NCI-H510A (cell line): ENCODE measurements at places on chromosomes 13 and 19.

DNA sequence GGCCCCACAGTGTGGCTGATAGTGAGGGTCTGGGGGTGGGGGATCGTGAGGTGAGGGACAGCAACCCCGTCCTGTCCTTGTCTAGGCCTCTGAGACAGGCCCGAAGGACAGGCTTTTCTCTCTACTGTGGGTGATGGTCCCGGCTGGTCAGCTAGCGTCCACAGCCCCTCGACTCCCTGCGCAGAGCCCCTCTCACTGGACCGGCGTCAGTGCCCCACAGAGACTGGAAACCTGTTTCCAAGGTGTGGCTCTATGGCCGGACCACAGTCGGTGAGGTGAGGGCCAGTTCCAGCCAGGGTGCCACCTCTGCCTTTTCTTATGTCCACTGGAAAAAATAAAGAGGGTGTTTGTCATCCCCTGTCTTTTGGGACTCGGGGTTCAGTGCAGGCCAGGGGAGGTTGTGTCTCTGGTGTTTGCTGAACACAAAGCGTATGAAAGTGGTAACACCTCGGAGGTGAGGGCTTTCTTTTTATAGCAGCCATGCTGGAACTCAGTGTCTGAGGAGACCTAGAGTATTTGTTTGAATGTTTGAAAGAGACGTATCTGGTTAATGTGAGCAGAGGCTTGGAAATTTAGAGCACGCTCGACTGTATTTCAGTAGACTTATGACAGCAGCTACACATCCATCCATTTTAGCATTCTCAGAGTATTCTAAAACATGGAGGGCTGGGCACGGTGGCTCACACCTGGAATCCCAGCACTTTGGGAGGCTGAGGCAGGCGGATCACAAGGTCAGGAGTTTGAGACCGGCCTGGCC is 22.8 kb downstream of the ATP11A start:
- no peak for DNase-seq

DNA sequence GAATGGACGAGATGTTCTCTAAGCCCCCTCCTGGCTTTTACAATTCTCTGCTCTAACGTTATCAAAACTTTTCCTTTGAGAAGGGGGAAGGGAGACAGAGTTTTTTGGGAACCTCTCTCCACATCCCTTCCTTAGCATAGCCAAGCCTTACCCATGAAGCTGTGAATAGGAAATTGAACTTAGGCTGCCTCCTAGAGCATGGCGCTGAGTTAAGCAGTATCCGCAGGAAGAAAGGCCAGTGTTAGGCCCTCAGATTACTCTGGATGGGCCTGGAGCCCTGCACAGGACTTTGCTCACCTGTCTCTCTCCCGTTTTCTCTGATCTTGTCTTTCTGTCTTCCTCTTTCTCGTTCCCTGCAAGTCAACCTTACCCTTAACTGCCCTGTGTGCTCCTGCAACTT is 39.6 kb downstream of the CYP2B6 start:
- DNase-seq, result no peak

DNA sequence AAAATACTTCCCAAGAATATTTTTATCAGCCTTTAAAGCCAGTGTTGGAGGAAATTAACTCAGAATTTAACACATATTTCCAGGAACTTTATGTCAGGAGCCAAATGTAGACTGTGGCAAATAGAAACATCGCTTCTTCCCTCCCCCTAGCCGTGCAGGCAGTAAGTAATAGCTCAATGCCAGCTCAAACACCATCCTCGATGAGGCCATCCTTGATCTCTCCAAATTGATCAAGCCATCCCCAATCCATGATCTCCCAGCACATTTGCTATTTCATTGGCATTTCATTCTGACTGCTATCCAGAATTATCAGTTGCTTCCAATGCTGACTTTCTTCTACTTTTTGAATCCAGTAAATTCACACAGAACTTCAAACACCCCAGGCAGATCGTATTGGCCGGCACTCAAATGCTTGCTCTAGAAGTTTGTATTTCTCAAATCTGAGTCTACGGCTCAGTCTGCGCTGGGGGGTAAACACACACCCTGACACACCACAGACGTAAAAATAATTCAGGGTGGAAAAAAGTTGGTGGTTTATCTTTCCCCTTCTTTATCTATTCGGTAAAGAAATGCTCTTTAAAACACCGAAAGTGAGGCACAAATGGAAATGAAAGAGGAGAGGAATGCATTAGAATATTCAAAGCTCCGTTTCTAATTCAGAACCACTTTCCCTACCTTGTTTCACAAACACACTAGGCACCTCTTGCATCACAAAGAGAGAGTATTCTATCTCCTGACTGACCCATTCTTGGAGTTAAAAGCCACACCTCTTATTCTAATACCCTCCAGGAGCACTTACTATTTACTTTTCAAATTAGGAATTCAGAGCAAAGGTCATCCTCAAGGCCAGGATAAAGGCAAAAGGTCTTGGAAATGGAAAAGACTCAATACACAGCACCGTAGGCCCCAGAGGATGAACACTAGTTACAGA is 991 bp downstream of the OBI1 start:
- DNase-seq, result no peak

DNA sequence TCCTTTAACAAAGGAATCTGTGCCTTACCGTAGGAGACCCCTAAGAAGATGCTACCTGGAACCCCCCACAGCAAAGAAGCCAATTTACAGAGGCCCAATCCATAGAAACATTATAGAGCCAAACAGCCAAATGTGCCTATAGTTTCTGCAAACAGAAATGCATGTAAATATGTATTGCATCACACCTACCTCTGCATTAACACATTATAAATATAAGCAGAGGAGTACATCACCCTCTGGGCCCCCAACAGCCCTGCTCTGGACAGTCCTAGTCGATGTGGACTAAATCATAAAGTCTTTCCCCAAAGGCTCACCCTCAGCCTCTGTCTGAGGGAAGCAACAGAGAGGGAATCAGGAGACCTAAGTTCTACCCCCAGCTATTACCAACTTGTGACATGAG is 25.7 kb downstream of the ZNF541 start:
- no peak for DNase-seq

GRCh38 chr19:16316506-16316882 is 8.1 kb upstream of the KLF2 start:
- no peak for DNase-seq

GRCh38 chr19:6230991-6231448 is 48.8 kb downstream of the MLLT1 start:
- no peak for DNase-seq

- DNase-seq, result no peak
Measured at GRCh38 chr13:37492075-37492474, 106.5 kb downstream of the POSTN start.

GRCh38 chr19:10593820-10594637 is 6.9 kb upstream of the AP1M2 start:
- no peak for DNase-seq

- DNase-seq, result no peak
Measured at GRCh38 chr19:29690842-29691241, 24.2 kb downstream of the C19orf12 start.

- no peak for DNase-seq
Measured at GRCh38 chr13:100356889-100357288, 231.7 kb downstream of the GGACT start.

DNA sequence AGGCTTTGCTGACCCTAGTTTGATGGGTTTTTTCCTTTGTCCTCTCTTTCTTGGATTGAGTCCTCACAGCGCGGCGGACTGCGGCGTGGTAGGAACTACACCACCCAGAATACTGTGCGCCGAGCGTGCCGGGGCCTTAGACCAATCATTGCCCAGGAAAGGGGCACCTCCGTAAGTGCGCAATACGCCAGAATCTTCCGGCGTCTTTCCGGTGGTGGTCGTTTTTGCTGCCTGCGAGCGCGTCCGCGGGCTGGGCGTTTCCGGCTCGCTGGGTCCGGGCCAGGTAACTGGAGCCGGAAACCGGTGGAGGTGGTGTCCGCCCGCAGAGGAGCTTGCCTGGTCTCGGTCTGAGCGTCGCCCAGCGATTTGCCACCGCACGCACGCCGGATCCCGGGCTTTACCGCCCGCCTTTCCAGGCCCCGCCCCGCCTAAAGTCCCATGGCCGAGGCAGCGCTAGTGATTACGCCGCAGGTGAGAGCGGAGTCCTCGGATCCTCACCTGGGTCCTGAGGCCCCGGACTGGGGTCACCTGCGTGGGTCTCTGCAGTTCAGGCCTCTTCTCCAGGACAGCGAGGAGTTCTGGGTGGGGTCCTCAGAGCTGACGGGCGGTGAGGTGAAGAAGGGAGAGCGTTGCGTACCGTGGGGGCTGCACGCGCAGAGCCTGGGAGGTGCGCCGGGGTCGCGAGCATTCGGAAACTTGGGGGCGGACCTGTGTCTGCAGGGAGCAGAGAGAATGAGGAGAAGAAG is at the start of gene ZNF549:
ZNF549 (plus strand) TSS at position 221 of the 746 bp plus-strand sequence; CDS start at position 439, 218 bp downstream.
- DNase-seq, result peak; percentile 94

GRCh38 chr13:24074678-24075077 is 85.8 kb upstream of the SPATA13 start:
- no peak for DNase-seq

DNA sequence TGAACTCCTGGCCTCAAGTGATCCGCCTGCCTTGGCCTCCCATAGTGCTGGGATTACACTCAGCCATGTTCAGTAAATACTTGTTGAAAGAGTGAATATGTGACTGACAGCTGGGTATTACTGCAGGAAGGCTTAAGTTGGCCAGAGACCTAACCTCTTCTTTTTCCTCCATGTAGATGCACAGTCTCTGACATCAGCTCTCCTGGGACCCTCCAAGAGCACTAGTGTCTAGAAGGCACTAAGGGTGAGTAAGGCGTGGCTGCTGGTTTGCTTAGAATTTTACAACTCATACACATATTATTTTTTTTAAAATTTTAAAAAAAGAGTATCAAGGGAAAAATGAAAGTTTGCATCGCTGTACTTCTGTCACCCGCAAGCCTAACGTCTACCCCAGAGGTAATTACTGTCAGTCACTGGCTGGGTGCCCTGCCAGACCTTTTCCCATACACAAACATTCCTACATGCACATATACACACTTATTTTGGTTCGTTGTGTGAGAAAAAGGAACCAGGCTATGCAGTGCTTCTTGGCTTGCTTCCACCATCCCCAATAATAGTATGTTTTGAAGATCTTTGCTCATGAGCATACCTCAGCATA is 122.0 kb downstream of the SIPA1L3 start:
- DNase-seq, result no peak

- DNase-seq, result no peak
Measured at GRCh38 chr13:86567119-86567518, 767.9 kb upstream of the SLITRK6 start.

DNA sequence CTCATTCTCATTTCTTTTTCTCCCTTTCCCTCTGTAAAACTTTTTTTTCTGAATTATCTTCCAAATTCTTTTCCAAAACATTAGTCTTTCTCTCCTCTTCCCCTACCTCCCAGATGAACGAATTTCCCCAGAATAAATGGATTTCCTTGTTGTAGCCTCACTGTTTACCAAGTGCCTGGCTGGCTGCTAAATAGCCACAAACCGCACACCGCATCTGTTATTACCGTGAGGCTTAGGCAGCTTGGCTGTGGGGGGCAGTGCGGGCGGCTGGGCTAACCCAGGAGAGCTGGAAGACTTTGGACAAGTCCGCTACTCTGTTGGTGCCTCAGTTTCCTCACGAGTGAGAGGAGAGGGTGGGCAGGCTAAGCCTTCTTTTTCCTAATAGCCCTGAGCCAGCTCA is 10.7 kb downstream of the IL17D start:
- DNase-seq, result no peak

GRCh38 chr13:76848596-76848995 is 37.6 kb downstream of the KCTD12 start:
- DNase-seq, result no peak

GRCh38 chr19:12581100-12581499 is 29.5 kb downstream of the ZNF490 start:
- no peak for DNase-seq

GRCh38 chr19:45361608-45362007 is 8.8 kb downstream of the ERCC2 start:
- DNase-seq, result no peak

DNA sequence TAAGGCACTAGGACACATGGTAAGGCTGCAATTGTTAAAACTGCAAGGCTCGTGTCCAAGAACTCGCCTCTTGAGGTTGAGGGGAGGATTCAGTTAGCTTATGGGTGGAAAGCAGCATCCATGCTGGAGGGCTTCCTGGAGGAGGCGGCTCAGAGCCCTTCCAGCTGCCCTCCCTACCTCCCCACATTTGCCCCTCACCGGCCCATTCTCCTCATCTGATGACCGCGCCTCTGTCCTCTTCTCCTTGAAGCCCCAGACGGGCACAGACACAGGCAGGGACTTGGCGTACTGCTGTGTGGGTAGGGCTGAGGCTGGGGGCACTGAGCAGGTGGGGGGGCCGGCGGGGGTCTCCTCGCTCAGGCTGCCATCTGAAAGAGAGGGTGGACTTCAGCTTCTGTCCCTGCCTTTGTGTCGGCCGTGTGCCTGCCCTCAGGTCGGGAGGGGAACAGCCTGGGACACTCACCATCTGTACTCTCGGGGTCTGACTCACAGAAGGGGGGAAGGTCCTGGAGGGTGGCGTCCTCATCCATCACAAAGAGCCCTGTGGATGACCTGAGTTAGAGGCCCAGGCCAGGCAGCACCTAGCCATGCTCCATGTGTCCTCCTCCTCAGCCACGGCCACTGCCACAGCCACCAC is 4.1 kb upstream of the PNKP start:
- DNase-seq, result no peak

DNA sequence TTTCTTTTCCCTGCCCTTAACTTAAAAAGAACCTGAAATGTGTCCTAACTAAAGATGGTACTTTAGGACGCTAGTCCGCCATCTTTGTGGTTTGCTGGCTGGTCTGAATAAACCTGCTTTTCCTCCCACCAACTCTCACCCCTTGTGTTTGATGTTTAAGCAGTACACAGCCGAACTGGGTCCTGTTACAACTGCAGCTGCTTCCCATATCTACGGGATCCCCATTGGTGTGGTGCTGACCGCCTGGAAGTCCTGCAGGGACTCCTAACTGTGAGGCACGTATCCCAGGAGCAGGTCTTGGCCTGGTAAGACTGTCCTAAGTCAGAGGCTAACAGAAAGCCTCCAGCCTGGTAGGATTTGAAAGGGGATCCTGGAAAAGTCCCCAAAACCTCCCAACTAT is 40.9 kb upstream of the VSTM2B start:
- DNase-seq, result no peak

DNA sequence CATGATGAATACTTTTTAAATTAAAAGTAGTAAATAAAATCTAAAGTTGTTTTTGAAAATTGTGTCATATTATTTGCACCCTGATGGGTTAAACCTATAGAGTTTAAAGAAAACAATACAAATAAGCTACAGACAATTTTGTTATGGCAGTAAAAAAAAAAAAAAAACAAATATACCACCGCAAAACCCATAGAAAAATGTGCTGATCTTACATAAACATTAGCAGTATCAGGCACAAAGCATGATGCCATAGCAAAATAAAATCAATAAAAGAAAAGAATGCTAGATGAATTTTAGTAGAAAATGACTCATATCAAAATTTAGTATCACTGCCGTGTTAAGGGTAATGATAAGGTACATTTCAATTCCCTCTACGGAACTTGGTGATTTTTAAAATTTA is 826.0 kb downstream of the SLITRK1 start:
- DNase-seq, result no peak

DNA sequence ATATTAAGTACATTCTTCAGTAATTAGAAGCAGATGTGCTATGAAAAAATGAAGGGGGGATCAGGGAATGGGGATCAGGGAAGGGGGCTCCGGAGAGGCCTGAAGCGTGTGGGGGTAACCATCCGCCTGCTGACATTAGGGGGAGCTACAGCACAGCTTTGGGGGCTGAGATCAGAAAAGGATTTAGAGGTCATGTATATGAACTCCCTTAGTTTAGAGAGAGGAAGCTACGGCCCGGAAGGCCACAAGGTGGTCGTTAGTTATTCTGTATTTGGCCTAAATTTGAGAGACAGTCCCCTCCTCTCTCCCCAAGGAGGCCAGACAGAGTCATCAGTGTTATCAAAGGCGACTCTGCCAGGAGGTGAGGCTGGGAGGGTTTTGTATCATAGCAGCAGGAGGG is 99.0 kb downstream of the TM9SF2 start:
- no peak for DNase-seq

GRCh38 chr19:55098716-55099556 is 18.5 kb downstream of the PPP1R12C start:
- DNase-seq, result no peak
